ENCODE measurements at places on chromosomes 4 and X. TPM values are rescaled to one million over a fixed set of nuclear protein-coding genes. Genes with fewer than 3 reads are reported as not detected.

The ZNF280C gene
- polyA plus RNA-seq: 5.6 TPM

The C4orf36 gene
- polyA plus RNA-seq: 0.35 TPM

The FGF16 gene
- polyA plus RNA-seq: 2.2 TPM

The STARD8 gene
- polyA plus RNA-seq: 25.3 TPM

The OPHN1 gene
- polyA plus RNA-seq: 16.6 TPM

The EXOC1L gene
- not detected for polyA plus RNA-seq

The GAK gene
- polyA plus RNA-seq: 43.2 TPM

The TCEAL5 gene
- 3.3 TPM for polyA plus RNA-seq

The BEND2 gene
- not detected for polyA plus RNA-seq

The PTCHD1 gene
- 0.32 TPM for polyA plus RNA-seq

The CYP4V2 gene
- polyA plus RNA-seq: 6.1 TPM

The ARX gene
- polyA plus RNA-seq: 6.9 TPM

The LNX1 gene
- polyA plus RNA-seq: 4.0 TPM

The FGA gene
- not detected for polyA plus RNA-seq

The HCFC1 gene
- polyA plus RNA-seq: 37.9 TPM

The BRS3 gene
- polyA plus RNA-seq: not detected

The CT45A2 gene
- not detected for polyA plus RNA-seq

The CT55 gene
- not detected for polyA plus RNA-seq

The WDR17 gene
- polyA plus RNA-seq: 0.72 TPM

The SCML2 gene
- 6.0 TPM for polyA plus RNA-seq

The BMP3 gene
- 0.34 TPM for polyA plus RNA-seq
